Activated naive CD4-positive, alpha-beta T cell treated with Interleukin-2 at 50 U/mL for 16 hours (primary cell): ENCODE measurements at places on chromosomes 7 and 10.

GRCh38 chr7:9962742-9963141 lies 1010.9 kb upstream of the PHF14 start:
- DNase-seq, result no peak

GRCh38 chr7:40297741-40298311 lies 163.0 kb downstream of the SUGCT start:
- DNase-seq, result no peak

GRCh38 chr10:52988923-52989322 lies 216.3 kb upstream of the MBL2 start:
- no peak for DNase-seq

DNA sequence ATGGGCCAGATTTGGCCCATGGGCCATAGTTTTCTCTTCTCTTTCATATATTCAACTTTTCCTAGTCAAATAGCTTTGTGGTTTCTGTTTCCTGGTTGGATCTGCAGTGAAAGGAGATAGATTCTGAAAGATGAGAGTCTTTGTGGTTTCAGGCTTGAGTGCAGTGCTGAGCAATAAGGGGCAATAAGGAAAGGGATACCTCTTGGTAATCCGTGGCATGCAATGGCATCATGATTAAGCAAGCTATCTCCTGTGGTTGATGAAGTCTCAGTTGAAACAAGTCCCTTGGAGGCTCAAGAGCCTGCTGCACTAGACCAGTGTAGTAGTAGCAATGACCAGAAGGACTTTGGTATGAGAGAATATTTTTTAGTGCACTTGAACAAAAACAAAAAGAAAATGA lies 187.7 kb upstream of the CNTNAP2 start:
- DNase-seq, result no peak

DNA sequence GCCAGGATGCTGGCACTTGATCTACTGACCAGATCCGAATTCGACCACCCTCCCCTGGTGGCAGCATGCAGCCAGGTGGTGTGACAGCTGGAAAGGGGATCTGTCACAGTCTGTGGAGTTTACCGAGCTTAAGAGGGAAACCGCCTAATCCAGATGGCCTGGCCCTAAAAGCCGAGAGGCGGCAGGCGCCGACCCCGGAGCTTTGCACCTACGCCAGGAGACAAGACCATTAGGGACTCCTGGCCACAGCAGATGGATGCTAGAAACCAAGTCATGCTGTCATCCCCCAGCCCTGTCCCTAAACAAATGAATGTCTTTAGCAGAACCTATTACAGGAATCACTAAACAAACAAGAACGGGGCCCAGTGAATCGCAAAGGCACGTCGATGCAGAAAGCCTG lies 27.7 kb downstream of the RCC1L start:
- DNase-seq, result no peak

DNA sequence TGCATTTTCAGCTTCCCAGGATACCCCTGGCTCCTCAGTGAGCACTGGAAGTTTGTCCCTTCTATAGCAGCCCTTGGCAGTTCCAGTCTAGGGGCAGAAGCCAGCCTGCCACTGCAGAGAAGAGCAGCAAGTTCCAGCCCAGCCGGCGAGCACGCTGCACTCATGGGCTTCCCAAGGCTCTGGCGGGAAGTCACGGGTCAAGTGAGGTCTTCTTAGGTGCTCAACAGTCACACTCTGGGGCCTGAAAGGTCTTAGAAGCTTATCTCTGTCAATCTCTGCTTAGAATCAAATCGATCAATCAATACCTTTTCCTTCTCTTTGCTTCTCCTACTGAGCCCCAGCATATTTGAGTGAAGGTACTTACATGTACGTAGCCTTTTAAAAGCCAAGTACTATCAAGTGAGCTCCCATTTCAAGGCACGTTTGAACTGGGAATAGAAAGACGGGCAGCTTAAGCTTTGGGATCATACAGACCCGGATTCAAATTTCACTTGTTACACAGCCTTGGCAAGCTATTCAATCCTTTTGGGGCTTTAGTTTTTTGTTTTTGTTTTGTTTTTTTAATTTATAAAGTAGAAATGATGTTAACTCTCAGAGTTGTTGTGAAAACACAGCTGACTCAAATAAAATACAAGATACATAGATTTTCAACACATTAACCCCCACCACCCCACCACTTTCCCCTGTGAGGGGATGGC lies 152.6 kb upstream of the KLF14 start:
- DNase-seq, result no peak

DNA sequence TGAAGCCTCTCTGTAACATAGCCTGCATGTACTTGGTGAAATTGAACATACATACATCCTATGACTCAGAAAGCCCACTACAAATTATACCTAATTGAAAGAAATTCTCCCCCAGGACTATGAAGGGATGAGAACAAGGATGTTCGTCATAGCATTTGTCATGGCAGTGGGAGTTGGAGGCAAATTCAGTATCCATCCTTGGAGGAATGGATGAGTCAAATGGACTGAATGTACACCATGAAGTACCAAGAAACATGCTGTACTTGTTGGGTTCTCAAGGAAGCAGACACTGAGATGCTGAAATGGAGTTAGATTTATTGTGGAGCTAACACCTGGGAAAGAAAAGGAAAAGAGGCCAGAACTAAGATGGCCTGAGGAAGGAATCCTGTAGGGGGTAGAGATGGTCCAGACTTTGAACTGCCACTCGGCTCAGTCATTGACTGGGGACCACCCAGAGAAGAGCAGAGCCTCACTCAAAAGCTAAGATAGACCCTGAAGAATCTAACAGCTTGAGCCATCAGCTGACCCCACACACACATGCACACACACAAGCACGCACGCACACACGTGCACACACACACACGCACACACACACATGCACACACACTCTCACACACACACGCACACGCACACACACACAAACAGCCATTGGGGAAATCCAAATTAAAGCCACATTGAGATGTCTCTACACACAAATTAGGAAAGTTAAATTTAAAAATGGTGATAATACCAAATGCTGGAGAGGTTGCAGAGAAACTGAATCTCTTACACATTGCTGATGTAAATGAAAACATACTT lies 22.3 kb downstream of the AOC1 start:
- no peak for DNase-seq

DNA sequence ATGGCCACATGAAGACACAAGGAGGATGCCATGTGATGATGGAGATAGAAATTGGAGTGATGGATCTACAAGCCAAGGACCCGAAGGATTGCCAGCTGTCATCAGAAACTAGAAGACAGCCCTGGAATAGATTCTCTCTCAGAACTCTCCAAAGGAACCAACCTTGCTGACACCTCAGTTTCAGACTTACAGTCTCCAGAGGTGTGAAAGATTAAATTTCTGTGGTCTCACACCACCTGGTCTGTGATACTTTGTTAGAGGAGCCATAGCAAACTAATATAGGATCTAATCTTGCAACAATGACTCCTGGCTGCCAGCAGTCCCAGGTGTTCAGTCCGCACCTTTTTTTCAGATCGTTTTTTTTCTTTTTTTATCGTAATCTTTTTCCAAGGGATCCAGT lies 647.3 kb upstream of the GHITM start:
- no peak for DNase-seq

DNA sequence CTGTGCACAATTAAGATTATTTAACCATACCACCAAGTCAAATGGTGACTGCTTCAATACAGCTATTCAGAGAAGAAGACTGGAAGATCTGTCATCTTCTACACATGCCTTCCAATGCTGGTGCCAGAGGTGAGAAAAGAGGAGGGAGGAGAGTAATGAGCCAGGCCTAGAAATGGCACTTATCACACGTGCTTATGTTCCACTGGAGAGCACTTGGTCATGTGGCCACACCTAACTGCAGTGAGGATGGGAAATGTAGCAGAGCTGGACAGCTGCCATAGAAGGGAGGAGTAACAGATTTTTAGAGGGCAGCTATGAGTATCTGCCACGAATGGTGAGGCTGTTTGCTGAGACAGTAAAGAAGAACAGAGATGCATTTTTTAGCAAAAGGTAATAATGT lies 77.1 kb downstream of the MPLKIP start:
- DNase-seq, result no peak

DNA sequence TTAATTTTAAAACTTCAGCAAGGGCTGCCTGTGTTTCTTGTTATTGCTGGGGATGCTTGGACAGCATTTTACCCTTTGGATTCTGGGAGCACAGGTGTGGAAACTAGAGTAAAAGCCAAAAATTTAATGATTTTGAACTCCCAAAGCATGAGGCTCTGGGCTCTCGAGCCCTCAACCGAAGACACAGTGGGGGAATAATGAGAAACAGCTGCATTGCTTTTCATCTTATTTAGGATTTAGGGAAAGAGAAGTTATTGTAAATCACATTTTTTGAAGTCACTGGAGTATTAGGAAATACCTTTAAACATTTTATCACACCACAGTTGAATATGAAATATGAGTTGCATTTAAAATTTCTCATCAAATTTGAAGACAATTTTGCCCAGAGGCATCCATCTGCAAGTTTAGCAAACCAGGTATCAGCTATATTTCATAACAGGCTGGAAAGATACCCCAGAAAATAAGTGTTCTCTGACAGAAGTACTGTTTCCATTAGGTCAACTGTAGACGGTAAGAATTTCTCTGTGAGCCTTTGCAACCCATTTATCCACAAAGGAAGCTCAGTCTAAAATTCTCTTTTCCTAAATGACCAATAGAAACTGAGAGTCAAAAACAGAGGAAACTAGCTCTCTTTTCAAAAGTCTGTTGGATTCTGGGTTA lies 290.6 kb upstream of the PHYHIPL start:
- no peak for DNase-seq

GRCh38 chr7:124440081-124440480 lies 325.5 kb downstream of the GPR37 start:
- no peak for DNase-seq

GRCh38 chr10:113061054-113061430 lies 111.0 kb downstream of the TCF7L2 start:
- DNase-seq, result no peak

DNA sequence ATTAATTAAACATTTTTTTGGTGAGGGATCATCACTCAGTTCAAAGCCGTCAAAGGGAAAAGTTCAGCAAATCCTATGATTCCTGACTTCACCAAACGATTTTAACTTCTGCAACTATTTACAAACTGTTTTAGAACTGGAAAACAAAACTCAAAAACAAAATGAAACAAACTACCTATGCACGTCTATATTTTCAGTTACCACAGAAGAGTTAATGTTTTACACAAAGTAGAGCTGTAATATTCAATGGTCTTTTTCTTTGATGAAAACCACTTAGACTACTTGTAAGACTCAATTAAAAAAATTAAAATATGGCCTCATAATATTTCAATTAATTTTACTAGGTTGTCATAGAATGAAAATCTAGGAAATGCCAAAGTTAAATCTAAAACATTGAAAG lies 131.5 kb downstream of the ATE1 start:
- no peak for DNase-seq

DNA sequence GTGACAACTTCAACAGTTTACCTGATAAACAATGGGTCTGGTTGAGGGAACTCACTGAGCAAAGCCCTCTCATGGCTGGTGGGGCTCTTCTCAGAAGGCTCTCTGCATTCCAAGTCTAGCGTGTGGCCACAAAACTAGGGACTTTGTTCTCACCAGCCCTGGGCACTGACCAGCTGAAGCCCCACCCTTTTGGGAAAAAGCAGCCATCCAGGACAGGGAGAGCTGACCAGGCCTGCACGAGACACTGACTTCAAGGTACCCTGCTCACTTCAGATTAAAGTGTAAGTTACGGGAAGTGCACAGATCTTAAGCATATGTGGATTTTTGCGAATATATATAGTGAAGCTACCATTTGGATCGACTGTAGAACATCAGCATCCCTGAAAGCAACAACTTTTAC lies 67.4 kb upstream of the LRRC4 start:
- DNase-seq, result no peak
